ENCODE measurements at places on chromosomes 16 and 17.

- peak; percentile 86 for DNase-seq
Measured at GRCh38 chr17:69607162-69607834, 192.8 kb downstream of the MAP2K6 start.

GRCh38 chr17:78132084-78132676 is 1.6 kb downstream of the TMC8 start:
- DNase-seq: peak; percentile 55

- DNase-seq: peak; percentile 86
Measured at GRCh38 chr16:72829846-72830775, 217.8 kb downstream of the ZFHX3 start.

DNA sequence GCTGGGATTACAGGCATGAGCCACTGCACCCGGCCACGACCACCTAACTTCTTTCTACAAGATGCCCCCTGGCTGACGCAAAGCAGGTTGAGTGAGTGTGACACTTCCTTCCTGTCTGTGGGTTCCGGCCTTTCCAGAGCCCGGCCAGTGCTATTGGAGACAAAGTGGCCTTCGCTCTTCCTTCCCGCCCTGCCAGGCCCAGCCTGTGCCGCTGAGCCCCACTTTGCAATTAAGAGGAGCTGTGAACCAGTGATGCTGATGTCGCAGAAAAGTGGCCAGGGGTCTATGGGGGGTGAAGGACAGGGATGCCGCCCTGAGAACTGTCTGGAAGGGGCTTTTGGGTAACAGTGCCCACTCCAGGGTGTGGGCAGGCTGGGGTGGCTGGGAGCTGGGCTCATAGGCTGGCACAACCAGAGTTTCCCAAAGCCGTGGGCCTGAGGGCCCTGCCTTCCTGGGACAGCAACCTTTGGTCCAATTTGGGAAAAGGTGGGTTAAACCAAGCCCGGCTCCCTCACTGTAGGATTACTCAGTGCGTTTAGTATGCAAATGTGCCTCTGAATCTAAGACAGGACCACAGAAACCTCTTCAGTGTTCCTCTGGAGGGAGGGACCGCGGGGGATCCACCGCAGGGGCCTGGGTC is 174.9 kb downstream of the SEC14L1 start:
- no peak for DNase-seq

GRCh38 chr17:828761-829160 is 46.6 kb downstream of the MRM3 start:
- no peak for DNase-seq

All from kidney tubule cell (primary cell).